ENCODE measurements at places on chromosomes 2 and 18. TPM values are rescaled to one million over a fixed set of nuclear protein-coding genes. Genes with fewer than 3 reads are reported as not detected.

REEP1 gene
- total RNA-seq, result 1.1 TPM

TBC1D8 gene
- 49.9 TPM for total RNA-seq

SLC5A7 gene
- total RNA-seq, result not detected

STON1 gene
- 0.38 TPM for total RNA-seq

C1QL2 gene
- total RNA-seq, result 0.29 TPM

LRRTM1 gene
- not detected for total RNA-seq

TRAF3IP1 gene
- 11.9 TPM for total RNA-seq

IRS1 gene
- total RNA-seq, result 15.2 TPM

CD28 gene
- total RNA-seq, result not detected

Data from A549 treated with GW870086 at 1 μM for 4 hours (cell line).